ENCODE measurements at places on chromosomes 7 and 10. TPM values are rescaled to one million over a fixed set of nuclear protein-coding genes. Genes with fewer than 3 reads are reported as not detected.

Gene LIPK
- total RNA-seq, result not detected

Gene SFTPA2
- total RNA-seq, result not detected

Gene AVPI1
- total RNA-seq, result 13.4 TPM

Gene ZNF789
- 2.8 TPM for total RNA-seq

Gene ADCY1
- total RNA-seq, result not detected

Gene SFTPA1
- total RNA-seq, result not detected

Gene TRIM50
- total RNA-seq, result not detected

Gene PLAU
- 13.8 TPM for total RNA-seq

DNA sequence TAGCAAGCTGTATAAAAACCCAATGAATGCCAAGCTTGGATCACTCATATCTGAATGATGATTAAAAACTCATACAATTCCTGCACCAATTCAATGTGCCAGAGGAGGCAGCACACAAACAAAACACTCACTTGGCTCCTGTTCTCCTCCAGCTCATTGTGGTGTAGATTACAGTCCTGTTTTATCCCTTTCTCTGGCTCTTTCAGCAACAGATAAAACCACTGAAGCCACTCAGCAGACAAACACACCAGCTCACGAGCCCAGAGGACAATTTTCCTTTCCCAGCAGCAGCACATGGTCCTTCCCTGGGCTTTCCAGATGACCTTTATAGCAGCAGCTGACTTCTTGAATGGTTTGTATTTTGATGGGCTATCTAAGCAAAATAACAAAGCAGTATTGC, 107.3 kb upstream of the STARD3NL start:
- peak; percentile 39 for DNase-seq
- H3K27ac ChIP-seq, result no peak overlapping the region
- H3K4me3 ChIP-seq, result no peak overlapping the region
- H3K4me1 ChIP-seq, result no peaks in the 10 kb centered on the region
- no peaks in the 10 kb centered on the region for H3K36me3 ChIP-seq
- no peaks in the 10 kb centered on the region for H3K27me3 ChIP-seq

DNA sequence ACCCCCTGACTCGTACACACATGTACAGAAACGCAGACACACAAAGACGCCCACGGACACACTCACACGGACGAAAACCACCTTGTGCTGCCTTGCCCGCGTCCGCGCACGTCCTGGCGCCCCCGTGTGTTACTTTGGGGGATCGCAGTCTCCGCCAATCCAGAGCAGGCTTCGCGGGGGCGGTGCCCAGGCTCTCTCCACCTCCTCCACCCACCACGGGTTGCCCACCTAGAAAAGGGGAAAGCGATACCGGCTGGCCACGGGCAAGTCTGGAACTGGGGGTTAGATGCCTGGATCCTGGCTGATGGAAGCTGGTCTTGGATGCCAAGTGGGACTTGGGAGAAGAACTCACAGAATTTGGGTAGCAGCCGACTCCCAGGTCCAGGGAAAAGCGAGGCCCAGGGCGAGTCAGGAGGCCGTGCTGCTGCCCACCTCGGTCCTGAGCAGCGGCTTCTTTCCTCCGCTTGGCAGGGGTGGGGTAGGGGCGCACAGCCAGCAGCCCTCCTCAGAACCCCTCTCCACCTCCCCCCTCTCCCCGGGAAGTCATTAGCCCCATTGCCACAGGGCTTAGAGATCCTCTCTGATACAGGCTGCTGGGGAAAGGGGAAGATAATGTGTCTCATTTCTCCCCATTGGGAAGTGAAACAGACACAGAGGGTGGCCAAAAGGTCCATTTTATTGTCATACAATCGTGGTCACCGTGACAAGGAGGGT, 4.6 kb upstream of the VGF start:
- peak; percentile 80 for DNase-seq
- H3K36me3 ChIP-seq, result no peaks in the 10 kb centered on the region
- H3K4me1 ChIP-seq, result 0 out of 2 replicates have a peak, but pooled peaks cover 5% of the 10 kb centered on the region
- H3K27ac ChIP-seq, result no peak overlapping the region

GRCh38 chr10:93152136-93152535, 78.4 kb downstream of the CYP26A1 start:
- H3K36me3 ChIP-seq, result no peaks in the 10 kb centered on the region
- H3K4me3 ChIP-seq, result no peak overlapping the region
- peaks cover 35% of the 10 kb centered on the region for H3K4me1 ChIP-seq
- DNase-seq, result peak; percentile 86
- peak overlapping the region; percentile 70 for H3K27ac ChIP-seq

DNA sequence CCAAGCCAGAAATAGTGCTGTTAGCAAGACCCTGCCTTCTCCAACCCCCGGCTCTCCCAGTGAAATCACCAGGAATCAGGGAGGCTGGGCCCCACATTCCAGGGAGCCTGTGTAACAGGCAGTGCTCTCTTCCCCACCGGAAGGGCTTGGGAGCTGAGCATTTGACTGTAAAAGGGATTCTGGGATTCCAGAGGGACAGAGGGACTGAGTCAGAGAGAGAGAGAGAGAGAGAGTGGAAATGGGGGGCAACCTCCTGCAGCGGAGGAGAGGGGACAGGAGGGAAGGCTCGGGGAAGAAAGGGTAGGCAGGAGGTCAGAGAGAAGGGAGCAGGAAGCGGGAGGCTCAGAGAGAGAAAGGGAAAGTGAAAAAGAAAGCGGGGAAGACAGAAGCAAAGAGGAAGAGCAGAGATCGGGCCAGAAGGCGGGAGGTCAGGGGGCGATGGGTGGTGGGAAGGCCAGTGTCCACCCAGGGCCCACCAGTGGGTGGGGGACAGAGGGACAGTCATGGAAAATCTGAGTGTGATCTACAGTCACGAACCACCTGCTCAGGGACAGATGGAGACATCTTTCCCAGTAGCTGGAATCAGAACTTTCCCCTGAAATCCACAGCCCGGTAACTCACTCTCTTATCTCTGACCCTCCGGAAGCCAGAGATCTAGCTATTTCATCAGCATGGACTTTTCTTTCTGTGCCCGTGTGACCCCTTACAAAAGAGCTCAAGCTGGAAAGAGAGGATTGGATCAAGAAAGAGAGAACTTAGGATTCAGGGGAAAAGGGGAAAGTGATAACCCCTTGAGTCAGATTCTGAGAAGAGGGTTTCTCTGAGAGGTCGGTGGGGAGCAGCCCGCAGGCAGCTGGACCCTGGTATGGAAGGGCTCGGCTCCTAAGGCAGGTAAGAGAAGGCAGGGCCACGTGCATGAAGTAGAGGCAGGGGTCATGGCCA, 4.6 kb upstream of the SERPINE1 start:
- 0 out of 2 replicates have a peak, but pooled peaks cover 1% of the 10 kb centered on the region for H3K36me3 ChIP-seq
- peak overlapping the region; percentile 68 for H3K4me3 ChIP-seq
- H3K4me1 ChIP-seq, result peaks cover 66% of the 10 kb centered on the region

- peak; percentile 48 for DNase-seq
- H3K36me3 ChIP-seq, result no peaks in the 10 kb centered on the region
- H3K4me1 ChIP-seq, result peaks cover 26% of the 10 kb centered on the region
- H3K4me3 ChIP-seq, result no peak overlapping the region
Observed at GRCh38 chr7:33500703-33501701, 371.6 kb downstream of the BBS9 start.

GRCh38 chr7:129821476-129821875, 131.3 kb downstream of the UBE2H start:
- no peak overlapping the region for H3K27ac ChIP-seq
- DNase-seq, result no peak
- no peak overlapping the region for H3K4me3 ChIP-seq
- H3K4me1 ChIP-seq, result no peaks in the 10 kb centered on the region

DNA sequence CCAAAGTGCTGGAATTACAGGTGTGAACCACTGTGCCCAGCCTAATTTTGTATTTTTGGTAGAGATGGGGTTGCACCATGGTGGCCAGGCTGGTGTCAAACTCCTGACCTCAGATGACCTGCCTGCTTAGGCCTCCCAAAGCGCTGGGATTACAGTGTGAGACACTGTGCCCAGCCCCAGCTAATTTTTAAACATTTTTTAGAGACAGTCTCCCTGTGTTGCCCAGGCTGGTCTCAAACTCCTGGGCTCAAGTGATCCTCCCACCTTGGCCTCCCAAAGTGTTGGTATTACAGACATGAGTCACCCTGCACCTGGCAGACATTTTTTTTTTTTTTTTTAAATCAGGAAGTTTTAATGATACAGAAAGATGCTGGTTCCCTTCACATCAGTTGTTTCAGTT, 15.5 kb downstream of the DENND10 start:
- H3K27ac ChIP-seq, result no peak overlapping the region
- peaks cover 52% of the 10 kb centered on the region for H3K36me3 ChIP-seq
- no peaks in the 10 kb centered on the region for H3K27me3 ChIP-seq
- no peak for DNase-seq
- no peak overlapping the region for H3K4me3 ChIP-seq

GRCh38 chr7:69678494-69679187, 80.4 kb downstream of the AUTS2 start:
- no peak overlapping the region for H3K4me3 ChIP-seq
- no peaks in the 10 kb centered on the region for H3K27me3 ChIP-seq
- no peaks in the 10 kb centered on the region for H3K36me3 ChIP-seq
- H3K4me1 ChIP-seq, result no peaks in the 10 kb centered on the region

GRCh38 chr7:93060025-93060424, 57.8 kb downstream of the SAMD9 start:
- DNase-seq, result no peak
- H3K4me1 ChIP-seq, result no peaks in the 10 kb centered on the region
- H3K27ac ChIP-seq, result no peak overlapping the region
- H3K36me3 ChIP-seq, result no peaks in the 10 kb centered on the region
- no peaks in the 10 kb centered on the region for H3K27me3 ChIP-seq
- no peak overlapping the region for H3K4me3 ChIP-seq

DNA sequence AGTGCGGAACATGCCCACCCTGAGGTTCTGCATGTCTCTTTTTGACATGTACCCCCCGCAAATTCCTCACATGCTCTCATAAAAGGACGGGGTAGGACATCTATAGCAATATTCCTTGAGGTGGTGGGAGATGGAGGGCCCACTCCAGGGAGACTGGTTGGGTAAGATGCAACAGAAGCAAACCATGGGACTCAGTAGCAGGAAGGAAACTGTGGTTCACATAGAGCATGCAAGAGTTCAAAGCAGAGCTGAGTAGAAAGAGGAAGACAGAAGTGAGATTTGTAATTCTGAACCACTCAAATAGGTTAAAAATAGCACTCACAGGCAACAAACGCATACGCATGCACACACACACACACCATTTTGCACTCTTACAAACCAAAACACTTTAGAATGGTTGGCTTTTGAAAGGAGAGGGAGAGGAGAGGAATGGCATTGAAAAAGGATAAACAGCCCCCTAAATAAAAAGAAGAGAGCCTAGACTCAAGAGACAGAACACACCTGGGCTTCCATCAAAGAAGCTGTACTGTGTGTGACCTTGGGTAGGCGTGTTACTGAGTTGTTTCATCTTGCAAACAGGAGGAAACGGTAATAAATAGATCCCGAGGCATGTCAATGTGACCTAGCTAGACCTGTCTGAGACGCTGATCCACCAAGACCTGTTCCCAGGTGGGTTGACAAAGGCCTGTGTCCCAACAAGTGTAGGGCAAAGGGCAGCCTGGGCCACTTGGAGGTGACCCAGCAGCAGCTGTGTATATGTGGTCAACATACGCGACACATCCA, 77.6 kb upstream of the LRRC4 start:
- no peak for DNase-seq
- H3K36me3 ChIP-seq, result no peaks in the 10 kb centered on the region
- H3K27me3 ChIP-seq, result no peaks in the 10 kb centered on the region
- no peaks in the 10 kb centered on the region for H3K4me1 ChIP-seq

GRCh38 chr7:134783294-134784069, 4.0 kb downstream of the CALD1 start:
- H3K36me3 ChIP-seq, result peaks cover 51% of the 10 kb centered on the region
- H3K4me3 ChIP-seq, result peak overlapping the region; percentile 93
- H3K4me1 ChIP-seq, result peaks cover 73% of the 10 kb centered on the region
- 0 out of 2 replicates have a peak overlapping the region, but pooled peaks have one; percentile 8 for H3K27ac ChIP-seq
- H3K27me3 ChIP-seq, result no peaks in the 10 kb centered on the region

DNA sequence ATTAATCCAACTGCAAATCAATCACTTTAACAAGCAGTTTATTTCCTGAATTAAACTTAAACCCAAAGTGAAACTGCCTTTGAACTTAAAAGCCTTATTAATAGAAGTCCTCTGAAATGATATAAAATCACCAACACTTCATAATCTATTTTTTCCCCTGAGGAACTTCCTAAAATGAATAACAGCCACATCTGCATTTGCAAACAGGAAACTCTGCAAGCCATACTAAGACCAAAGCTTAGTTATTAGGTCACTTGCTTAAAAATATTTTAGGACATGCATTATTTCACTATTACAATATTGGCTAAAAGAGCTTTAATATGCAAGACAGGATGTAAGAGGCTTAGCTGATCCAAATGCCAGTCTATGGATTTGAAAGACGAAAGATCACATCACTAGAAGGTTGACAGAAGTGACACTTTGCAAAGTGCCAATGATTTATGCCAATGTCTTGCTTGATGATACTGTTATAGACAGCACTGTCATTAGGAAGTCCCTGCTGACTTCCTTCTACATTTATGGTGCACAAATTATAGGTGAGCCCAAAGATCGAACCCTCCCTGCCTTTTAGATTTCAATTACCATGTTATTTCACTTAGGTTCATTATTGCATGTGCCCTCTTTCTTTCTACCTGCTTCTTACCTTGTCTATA, 99.9 kb upstream of the SKAP2 start:
- H3K4me1 ChIP-seq, result peaks cover 7% of the 10 kb centered on the region
- H3K27me3 ChIP-seq, result no peaks in the 10 kb centered on the region
- no peaks in the 10 kb centered on the region for H3K36me3 ChIP-seq
- DNase-seq, result no peak
- no peak overlapping the region for H3K27ac ChIP-seq

- no peak for DNase-seq
- H3K27ac ChIP-seq, result no peak overlapping the region
- H3K36me3 ChIP-seq, result no peaks in the 10 kb centered on the region
- H3K4me1 ChIP-seq, result no peaks in the 10 kb centered on the region
- no peak overlapping the region for H3K4me3 ChIP-seq
Observed at GRCh38 chr7:158308001-158308400, 279.6 kb downstream of the PTPRN2 start.

DNA sequence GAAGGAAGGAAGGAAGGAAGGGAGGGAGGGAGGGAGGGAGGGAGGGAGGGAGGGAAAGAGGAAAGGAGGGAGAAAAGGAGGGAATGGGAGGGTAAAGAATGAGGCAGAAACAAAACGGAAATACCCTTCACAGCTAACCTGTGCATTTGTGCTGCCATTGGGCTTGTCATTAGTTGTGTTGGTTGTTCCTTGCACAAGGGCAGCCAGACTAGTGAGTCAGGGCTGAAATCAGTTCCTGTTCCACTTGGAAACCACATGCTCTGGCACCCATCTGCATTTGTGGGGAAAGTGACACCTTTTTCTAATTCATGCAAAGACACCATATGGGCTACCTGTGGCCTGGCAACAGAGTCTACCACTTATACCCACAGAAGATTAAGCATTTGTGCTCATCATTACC, 1004.0 kb upstream of the C7orf33 start:
- DNase-seq, result peak; percentile 10
- H3K4me3 ChIP-seq, result no peak overlapping the region
- H3K36me3 ChIP-seq, result no peaks in the 10 kb centered on the region
- H3K27me3 ChIP-seq, result no peaks in the 10 kb centered on the region
- no peaks in the 10 kb centered on the region for H3K4me1 ChIP-seq
